M059J (cell line): ENCODE measurements at places on chromosomes 4 and X.

DNA sequence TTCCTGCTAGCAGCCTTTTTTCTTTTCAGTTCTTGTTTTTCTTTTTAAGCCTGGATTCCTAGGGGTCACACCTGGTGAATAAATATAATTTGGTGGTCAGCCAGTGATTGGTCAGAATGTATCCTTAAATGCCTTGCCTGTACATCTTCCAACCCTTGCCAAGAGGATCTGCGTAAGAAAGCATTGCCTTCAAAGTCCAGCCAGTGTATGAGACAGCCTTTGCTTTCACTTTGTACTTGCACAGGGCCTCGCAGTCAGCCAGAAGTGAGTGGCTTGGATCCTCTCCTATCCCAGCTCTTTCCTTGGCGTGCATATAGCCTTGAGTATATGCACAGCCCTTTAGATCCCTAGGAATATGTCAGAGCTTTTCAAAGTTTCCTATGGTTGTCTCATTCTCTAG lies 22.2 kb downstream of the KANTR start:
- DNase-seq: peak; percentile 71

GRCh38 chr4:109411964-109412363 lies 21.7 kb upstream of the SEC24B start:
- peak; percentile 14 for DNase-seq

DNA sequence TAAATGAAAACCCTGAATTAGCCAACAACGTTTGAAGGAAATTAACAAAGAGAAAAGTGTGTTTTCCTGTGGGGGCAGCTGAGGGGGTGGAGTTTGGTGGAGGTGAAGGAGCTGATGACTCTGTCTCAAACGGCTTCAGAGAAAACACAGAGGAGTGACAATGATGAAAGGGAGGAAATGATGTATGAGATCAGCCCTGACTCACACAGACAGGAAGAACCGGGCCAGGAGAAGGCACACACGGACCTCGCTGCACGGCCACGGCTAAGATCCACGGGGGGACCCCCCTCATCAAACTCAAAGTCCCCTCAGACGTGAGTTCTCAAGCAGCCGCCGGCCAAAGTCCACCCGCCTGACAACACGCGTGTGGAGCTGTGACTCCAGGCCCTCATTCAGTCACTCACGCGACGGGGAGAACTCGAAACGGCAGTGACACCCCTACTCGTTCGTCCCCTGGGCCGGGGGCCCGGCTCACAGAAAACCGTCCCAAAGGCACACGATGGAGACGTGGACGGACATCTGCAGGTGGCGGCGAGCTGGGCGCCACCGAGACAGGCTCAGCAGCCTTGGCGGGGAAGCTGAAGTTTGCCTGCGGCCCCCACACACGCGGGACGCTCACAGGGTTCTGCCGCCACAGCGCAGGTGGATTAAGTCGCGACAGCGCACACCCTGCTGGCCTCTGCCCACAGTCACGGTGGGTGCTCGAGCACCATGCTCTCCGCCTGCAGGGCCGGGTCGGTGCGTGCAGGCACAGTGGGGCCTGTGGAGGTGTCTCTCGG lies 28.8 kb downstream of the PPP2R3B start:
- peak; percentile 39 for DNase-seq

DNA sequence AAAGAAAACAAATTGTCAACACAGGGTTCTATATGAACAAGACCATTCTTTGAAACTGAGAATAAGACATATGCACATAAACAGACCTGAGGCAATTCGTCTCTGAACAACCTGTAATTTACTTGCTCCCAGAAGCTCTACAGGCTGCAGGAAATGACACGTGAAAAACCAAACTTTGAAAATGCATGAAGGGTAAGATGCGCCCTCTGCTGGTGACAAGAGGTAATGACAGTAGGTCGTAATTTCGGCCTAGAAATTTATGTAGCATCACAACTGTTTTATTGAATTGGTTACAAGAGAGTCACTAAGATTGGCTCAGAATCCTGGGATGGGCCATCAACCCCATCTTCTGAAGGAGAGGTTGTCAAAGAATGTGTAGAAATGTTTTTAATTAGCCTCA lies 276.5 kb downstream of the PPP4R3C start:
- DNase-seq: peak; percentile 28
